ENCODE measurements at places on chromosomes 11 and 22.
A peak's percentile ranks its signal among the peaks of the same experiment; 100 is the strongest.

GRCh38 chr22:35409783-35410662, 10.1 kb downstream of the MCM5 start:
- no peak for DNase-seq

- no peak for DNase-seq
These were observed 340.0 kb downstream of the SHANK2 start for GRCh38 chr11:70912226-70912840.

DNA sequence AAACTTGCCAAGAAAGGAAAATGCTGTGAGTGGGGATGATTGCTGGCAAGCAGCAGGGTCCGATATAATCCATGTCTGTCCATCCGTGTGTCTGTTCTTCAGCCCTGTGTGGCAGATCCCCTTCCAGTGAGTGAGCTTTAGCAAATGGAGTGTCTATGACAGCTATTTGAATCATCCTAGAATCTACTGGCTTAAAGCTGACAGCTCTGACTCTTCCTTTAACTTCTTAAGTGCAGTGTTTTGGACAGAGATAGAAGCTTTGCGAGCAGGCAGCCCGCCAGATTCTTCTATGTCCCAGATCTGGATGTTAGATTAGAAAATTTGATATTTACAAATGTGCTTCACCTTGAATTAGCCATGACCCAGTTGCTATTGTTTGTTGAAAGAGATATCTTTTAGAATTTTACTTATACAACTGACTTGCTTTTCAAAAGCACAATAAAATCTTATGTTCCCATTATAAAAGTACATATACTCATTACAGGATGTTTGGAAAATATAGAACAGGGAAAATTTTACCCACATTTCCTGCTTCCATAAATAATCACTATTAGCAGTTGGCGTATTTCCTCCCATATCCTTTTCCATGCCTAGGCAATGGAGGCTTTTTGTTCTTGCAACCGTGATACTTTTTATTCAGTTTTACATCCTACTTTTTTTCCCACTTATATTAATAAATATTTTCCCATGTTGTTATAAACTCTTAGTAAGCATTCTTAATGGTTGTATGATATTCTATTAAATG, 124.5 kb downstream of the COMMD9 start:
- peak; percentile 30 for DNase-seq

DNA sequence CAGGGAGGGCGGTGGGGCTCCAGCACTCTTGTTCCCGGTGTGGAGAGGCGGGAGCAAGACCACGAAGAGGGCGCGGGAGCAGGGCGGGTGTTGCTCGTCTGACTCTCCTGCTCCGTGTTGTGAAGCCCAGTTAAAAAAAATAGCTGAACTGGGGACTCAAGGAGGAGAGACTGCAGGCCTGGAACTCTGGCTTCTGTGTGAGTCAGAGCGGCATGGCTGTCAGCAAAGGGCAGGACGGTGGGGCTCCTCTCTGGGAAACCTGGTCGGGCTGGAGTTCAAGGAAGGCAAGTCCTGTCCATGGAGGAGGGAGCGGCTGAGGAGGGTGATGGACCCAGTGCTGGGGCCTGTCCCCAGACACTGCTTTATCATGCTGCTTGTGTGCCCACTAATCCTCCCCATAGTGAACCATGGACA, 152.3 kb downstream of the FEZ1 start:
- peak; percentile 32 for DNase-seq
